ENCODE measurements at places on chromosomes 13 and 19. TPM values are rescaled to one million over a fixed set of nuclear protein-coding genes. Genes with fewer than 3 reads are reported as not detected.

- no peak for DNase-seq
Measured at GRCh38 chr13:41401366-41401765, 56.0 kb upstream of the RGCC start.

DNA sequence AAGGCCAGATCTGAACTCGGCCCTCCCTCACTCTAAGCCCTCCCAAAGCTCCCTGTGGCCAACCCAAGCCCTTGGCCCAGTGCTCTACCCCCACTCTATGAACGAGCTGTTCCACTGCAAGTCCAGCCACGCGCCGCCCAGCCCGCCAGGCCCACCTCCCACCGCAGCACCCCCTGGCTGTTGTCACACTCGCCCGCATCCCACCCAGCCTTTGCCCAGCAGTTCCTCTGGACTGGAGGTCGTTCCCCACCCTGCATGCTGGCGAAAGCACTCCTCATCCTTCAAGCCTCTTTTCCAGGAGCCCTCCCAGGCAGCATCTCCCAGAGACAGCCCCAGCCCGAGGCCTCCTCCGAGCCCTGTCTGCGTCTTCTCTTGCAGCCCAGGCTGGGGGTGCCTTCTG lies 33.1 kb upstream of the ONECUT3 start:
- DNase-seq: no peak

DNA sequence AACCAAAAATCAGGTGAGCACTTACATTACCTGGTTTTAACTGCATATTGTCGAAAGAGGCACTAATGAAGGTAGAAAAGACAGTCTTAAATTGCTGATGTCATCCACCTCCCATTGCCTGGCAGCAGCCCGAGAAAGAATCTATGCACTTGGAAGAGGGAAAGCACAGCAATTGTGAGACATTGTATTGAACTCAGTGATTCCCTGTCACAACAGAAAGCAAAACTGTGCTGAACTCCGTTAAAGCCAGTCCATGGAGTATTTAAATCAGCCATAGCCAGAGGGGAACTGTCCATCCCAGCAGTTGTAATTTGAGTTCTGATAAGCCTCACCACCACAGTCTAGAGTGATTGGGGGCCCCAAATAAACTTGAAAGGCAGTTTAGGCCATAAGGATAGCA lies 466.6 kb upstream of the PCDH9 start:
- no peak for DNase-seq

DNA sequence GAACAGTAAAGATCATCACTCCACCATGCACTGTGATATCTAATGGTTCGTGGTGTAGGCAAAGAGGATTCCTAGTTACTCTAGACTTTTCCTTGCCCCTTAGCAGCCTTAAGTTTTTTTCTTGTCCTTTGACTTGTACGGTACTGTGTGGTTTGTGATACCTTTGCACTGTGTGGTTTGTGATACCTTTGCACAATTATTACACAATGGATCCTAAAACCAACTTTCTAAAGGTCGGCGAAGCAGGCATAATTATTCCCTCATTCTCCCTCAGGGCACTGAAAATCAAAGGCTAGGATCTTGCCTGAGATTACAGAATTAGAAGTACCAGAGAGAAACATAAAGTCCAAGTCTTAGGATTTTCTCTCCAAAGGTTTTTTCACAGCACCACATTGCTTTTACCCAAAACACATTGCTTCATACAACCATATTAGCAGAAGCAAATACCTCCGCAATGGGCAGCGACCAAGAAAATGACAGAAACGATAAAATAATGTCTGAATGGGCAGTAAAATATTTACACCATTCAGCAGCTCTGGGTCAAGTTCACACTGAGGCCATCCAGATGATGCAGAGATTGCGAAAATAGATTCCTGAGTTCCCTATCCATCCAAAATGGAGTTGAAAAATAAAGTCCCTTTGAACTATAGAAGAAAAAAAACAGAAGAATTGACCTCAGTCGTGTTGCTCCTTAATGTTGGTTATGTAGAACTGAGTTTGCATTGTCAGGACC lies 106.4 kb downstream of the FGF14 start:
- DNase-seq: no peak

The CALR gene
- 378 TPM for total RNA-seq

DNA sequence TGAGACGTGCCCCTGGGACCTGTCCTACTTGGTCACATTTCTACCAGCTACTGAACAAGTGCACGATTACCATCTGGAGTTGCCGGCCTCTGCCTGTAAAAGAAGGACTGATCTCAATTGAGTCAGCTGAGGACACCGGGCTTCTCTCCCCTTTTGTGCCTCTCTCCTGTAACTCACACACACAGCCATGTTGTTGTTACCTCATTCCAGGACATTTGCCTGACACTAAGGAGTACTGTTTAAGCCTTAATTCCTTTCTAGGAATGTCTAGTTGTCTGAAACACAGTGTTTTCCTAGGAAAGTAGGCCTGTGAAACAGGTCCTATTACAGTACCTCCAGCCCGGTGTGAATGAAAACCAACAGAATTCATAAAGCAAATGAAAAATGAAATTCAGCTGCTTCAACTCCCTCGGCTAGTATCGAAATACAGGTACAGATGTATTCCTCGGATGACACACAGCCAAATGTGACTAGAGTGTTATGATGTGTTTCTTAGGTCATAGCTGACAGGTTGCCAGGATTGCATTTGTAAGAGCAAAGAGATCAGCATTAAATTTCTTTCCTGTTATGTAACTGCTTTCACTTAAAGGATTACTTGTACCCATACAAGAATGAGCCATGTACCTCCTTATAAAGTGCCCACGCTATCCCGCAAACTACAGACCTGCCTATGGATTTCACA lies 152.0 kb upstream of the IRS2 start:
- DNase-seq: no peak

DNA sequence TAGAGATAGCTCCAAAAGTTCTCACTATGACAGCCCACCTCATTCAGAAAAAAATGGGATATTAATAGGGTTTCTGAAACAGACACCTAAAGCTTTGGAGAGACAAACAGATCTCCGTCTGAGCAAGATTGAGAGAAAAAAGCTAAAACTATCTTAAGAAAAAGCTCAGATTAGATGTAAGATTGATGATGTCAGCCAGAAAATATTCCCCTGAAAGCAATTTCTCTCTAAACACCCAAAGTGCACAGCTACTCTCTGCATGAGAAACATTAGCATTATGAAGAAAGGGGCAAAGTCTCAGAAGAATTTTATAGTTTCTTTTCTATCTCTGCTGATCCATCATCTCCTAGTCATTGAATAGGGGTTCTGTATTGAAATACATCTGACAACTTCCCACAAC lies 148.9 kb downstream of the ZNF737 start:
- DNase-seq: no peak

DNA sequence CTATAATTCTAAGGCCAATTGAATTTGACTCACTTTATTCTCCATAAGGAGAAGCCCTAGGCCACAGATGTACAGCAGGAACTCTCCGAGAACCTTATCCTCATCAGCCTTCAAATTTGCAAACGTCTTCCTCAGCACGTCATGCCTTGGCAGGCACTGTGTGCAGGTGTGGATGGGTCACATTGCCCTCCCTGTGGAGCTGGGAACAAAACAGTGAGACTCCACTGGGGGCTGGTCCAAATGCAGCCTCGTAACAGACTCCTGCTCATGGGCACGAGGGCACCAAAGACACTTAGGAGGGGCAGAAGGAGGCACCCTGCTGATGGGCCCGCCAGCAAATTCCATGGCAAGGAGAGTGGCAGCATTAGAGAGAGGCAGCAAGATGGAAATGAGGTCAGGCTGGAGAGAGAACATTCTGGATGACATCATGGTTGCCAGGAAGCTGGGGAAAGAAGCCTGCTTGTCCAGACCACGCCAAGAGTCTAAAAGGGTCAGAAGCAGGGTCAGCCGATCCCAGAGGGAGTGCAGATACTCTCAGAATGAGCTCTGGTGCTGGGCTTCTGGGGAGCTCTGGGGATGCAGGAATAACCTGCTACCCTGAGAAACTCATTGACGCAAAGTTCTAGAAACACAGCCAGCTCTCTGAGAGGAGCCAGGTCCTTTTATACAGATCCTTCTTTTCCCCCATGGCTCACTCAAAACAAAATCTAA lies 242.2 kb downstream of the B3GLCT start:
- peak; percentile 77 for DNase-seq

The KLF16 gene
- total RNA-seq: 6.2 TPM

DNA sequence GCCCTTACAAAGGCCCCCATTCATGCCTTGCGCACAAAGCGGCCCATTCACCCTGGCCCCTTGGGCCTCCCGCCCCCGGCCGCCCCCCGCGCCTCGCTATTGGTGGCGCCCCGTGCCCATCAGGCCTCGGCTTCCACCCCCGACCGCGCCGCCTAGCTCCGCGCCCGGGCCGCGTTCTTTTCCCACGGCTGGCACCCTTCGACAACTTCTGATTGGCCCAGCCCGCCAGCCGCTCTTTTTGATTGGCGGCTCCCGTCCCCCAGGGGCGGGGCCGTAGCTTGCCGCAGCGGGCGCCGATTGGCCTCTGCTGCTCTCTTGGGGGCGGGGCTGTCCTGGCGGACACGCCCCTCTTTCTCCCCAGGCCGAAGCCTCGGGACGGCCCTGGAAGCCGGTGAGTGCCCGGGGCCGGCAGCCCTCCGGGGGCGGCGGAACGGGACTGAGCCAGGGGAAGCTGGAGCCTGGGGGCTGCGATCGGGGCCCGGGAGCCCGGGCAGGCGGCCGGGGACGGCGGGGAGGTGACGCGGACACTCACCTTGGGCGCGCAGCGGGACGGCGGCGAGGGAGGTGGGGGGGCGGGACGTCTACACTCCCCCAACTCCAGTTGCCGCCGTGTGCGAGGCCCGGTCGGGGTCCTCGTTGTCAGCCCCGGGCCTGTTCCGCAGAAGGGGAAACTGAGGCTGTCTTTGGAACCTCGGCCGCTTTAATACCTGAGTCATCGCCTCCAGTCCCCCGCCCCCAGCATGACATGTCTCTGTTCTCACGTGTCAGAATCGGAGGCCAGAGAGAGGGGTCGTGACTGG lies at the start of gene MYH14:
MYH14 (plus strand) TSS at position 342 of the 800 bp plus-strand sequence. CDS start 6,744 bp downstream, outside the sequence.
- DNase-seq: peak; percentile 91

DNA sequence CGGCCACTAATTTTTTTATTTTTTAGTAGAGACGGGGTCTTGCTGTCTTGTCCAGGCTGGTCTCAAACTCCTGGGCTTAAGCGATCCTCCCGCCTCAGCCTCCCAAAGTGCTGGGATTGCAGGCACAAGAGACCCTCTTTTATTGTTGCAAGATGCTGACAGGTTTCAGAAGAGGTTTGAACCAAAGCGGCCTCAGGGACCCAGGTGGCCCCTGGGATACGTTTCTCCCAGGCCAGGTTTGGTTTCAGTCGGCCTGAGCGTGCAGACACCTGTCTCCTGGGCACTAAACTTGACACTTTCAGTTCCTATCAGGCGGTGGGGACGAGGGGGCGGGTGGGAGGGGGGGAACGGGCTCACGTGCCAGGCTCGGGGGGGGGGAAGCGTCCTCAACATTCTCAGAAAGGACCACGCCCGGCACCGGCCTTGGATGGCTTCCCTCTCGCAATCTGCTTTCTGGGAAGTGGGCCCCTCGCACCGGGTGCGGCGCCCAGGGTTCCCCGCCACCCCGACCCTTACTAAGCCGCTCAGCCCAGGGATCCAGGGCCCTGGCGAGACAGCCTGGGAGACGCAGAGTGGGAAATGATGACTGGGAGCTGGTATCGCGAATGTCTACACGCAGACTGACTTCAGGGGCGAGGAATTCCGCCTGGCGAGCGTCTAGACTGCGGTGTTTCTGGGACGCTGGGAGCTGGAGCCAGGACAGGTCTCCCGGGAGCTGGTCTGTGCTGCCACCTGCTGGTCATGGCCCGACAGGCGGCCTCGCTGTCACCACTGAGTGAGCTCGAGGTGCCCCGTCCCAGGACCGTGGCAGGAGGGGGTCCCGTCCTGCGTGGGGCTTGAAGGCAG lies 91.6 kb downstream of the GNG7 start:
- peak; percentile 96 for DNase-seq

DNA sequence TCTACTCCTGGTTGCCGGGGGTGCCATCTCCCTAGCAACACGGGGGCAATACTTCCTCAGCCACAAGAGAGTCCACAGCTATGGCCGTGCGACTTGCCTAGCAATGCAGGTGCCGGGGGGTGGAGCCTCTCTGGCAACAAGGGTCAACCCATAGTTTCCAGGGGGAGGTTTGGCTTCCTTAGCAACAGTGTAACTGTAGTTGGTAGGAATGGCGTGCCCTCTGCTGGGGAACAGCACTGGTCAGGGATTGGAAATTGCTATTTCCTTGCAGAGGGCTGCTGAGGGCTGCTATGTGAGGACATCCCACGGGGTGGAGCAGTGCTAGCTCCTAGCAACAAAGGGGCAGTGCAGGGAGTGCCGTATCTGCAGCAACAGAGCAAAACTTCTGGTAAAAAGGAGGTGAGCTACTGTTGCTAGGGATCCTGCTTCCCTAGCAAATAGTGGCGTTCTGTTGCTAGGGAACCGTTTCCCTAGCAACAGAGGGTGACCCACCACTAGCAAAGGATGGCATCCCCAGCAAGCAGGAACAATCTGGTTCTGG lies 7.0 kb upstream of the TMC4 start:
- no peak for DNase-seq

The ACTMAP gene
- total RNA-seq: 5.2 TPM

- DNase-seq: no peak
Measured at GRCh38 chr19:35365303-35365702, 5.6 kb upstream of the GPR42 start.

DNA sequence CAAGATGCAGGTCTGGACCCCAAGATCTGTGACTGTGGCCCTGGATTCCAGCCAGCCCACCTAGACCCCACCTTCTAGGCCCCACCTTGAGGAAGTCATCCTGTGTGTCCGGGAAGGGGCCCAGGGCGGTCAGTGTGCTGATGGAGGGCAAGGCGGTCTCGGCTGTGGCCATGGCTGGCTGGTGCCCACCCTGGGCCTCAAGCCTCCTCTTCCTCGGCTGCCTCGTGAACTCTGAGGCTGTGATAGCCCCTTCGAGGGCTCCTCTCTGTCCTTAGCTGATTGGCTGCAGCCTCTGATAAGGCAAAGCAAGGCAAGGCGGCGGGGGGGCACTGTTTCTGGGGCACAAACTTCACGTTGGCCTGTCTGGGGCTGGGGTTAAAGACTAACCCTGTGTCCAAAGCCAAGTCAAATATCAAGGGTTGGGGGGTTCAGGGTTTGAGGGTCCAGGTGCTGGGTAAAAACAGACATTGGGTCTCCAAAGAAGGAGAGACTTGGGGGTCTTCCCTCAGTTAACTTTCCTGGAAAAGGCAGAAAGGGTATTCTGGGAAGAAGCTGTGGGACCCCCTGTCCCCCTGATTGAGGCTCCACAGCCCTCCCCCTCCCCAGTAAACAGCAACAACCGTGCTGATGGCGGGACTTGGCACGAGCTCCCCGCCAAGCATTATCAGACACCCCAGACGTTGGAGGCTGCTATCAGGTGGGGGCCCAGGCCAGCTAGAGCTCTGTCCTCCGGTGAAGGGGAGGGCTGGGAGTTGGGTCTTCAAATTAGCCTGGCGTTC lies at the start of gene KLF1:
KLF1 (minus strand) TSS at position 233 of the 779 bp plus-strand sequence; CDS start at position 172, 61 bp downstream.
- DNase-seq: no peak

- no peak for DNase-seq
Measured at GRCh38 chr13:80654638-80655249, 313.8 kb upstream of the SPRY2 start.

GRCh38 chr19:17938092-17938845 lies 5.5 kb downstream of the CCDC124 start:
- DNase-seq: peak; percentile 87

DNA sequence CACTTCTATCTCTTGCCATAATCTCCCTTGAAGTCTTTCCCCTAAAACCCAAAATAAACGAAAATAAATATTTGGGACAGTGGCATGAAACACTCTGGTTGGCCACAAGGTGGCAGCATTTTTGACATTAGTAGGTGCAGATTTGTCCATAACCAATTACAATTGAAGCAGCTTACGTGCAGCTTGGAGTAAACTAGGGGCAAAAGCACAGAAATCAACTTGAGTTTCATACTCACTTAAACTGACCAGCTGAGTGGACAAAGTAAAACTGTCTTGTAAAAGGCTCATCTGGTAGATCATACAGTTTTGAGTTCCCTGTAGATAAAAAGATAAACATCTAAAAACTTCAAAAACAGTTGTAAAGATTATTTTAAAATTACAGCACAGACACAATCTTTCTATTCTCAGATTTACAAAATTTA lies 18.8 kb downstream of the PDCD5 start:
- no peak for DNase-seq
